ENCODE measurements at places on chromosomes 16 and 17.

DNA sequence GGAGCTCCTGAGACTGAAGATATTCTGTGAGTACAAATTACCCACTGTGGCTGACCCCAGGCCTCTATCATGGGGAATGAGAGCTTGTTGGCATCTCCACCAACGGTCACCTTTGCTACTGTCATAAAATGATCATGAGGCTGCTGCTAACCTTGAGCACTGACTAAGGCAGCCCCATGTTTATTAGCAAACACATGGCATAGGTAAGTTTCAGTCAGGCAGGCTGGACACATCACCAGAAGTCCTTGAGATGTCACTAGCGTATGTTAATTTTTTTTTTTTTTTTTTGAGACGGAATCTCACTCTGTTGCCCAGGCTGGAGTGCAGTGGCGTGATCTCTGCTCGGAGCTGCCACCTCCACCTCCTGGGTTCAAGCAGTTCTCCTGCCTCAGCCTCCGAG lies 1.5 kb upstream of the GLG1 start:
- no peak for DNase-seq

- no peak for DNase-seq
Measured at GRCh38 chr16:35197656-35198055, 1738.2 kb downstream of the TP53TG3F start.

DNA sequence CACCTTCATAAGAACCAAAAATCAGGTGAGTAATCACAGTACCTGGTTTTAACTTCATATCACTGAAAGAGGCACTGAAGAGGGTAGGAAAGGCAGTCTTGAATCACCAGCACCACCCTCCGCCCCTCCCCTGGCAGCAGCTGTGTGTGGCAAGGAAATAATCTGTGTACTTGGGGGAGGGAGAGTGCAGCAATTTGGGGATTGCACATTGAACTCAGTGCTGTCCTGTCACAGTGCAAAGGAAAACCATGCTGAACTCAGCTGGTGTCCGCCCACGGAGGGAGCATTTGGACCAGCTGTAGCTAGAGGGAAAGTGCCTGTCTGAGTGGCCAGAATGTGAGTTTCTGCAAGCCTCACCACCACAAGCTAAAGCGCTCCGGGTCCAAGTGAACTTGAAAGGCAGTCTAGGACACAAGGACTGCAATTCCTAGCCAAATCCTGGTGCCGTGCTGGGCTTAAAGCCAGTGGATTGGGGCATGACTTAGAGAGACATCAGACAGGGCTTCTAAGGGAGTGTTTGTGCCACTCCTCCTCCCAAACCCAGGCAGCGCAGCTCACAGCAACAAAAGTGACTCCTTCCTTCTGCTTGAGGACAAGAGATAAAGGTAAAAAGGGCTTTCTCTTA lies 39.7 kb upstream of the ALDH3A1 start:
- no peak for DNase-seq

- DNase-seq = no peak
Measured at GRCh38 chr16:82782715-82783251, 156.0 kb downstream of the CDH13 start.

- no peak for DNase-seq
Measured at GRCh38 chr16:68086336-68086841, 1.2 kb downstream of the NFATC3 start.

GRCh38 chr17:75849724-75850123 lies 5.4 kb downstream of the WBP2 start:
- no peak for DNase-seq

DNA sequence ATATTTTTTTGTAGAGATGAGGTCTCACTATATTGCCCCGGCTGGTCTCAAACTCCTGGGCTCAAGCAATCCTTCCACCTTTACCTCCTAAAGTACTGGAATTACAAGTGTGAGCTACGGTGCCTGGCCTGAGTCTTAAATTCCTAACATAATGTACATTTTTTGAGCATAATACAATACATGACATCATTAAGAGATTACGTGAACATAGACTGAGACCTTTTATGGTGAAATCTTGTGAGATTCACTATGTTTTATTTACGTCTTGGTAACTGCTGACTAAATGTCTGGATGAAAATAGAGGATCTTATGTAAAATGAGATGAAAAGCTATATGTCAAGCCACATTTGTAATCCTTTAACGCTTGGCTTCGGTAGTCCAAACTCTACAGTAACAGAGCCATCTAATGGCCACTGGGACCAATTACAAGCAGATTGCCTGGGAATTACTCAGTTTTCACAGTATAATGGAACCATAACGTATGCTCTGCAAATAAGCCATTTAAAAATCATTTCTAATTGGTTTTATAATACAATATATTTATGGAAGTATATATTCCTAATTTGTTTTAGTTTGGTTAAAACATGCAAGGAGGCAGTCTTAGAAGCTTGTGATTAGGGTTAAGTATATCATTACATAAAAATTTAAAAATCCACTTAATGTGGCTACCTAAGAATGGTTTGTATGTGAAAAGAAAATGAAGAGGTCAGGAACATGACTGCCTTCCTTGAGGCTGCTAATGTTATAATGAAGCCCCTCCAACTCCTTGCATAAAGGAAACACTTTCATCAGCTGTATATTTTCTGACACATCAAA lies 8.1 kb upstream of the EFCAB13 start:
- no peak for DNase-seq

GRCh38 chr17:82331345-82331939 lies 2.1 kb downstream of the SECTM1 start:
- no peak for DNase-seq

DNA sequence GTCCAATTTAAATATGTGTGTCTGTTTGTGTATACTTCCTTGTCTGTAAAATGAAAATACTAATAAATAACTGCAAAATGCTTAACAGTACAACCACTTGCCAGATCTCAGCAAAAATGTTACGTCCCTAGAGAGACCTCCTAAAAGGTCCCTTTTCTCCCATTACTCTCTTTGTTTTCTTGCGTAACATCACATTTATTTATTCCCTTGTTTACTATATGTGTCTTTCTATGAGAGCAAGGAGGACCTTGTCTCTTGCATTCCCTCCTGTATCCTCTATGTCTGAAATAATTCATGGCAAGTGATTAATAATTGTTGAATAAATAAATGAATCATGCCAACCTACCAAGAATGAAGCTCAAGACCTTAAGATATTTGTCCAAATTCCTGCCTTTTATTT lies 1.9 kb downstream of the ACSM3 start:
- DNase-seq = no peak

Data from stimulated activated CD4-positive, alpha-beta T cell treated with anti-CD3 and anti-CD28 coated beads, Interleukin-1b, Interleukin-23, amount 100 ng/mL, for 1 hour (primary cell).